HFFc6 (cell line): ENCODE measurements at places on chromosomes 11 and 22. TPM values are rescaled to one million over a fixed set of nuclear protein-coding genes. Genes with fewer than 3 reads are reported as not detected.

DNA sequence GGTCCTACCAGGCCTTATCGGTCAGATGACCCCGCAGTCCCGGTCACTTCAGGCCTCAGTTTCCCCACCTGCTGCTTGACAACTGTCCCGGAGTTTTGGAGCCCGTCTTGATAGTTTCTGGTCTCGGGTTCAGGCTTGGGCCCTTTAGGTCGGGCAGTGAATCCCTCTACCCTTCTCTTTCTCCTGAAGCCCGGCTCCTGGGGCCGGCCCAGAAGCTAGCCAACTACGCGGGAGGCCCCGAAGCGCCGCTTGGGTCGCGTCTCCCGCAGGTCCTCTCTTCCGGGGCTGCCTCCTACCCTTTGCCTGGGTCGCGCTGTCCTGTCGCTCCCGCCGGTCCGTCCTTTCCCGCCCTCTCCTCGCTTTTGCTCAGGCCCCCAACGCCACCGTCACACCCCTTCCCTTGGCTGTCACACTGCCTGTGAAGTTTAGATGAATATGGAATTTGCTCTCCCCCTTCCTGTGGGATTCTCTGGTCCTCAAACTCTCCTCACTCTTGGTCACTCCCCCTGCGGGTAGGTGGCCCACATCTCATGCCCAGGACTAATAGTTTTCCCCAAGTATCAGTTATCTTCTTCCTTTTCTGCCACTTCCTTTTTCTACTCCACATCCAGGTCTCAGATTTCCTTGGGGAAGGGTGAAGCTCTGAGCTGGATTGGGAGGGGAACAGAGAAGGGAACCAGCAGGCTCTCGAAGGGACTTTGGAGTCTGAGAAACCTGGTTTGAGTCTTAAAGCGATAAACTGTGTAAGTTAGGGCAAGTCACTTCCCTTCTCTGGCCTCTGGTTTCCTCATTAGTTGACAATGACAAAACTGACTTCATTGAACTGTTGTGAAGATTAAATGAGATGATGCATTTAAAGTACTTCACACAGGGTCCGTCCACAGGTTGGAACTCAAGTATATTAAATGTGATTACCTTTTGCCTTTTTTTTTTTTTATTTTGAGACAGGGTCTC lies 790 bp downstream of the RAB1B start:
- peak; percentile 50 for DNase-seq
- H3K27ac ChIP-seq: peak overlapping the region; percentile 95
- H3K4me1 ChIP-seq: peaks cover 25% of the 10 kb centered on the region
- H3K4me3 ChIP-seq: peak overlapping the region; percentile 96
- no peaks in the 10 kb centered on the region; the same call in none of the 2 replicates for H3K27me3 ChIP-seq
- peaks cover 28% of the 10 kb centered on the region for H3K36me3 ChIP-seq

- H3K27me3 ChIP-seq: peaks cover 28% of the 10 kb centered on the region
- no peak overlapping the region for H3K4me3 ChIP-seq
- no peak for DNase-seq
Measured at GRCh38 chr11:44747836-44748235, 21.1 kb downstream of the TSPAN18 start.

The DRG1 gene
- 64.8 to 67.4 TPM (median 64.8 TPM) in 3 replicates for total RNA-seq

DNA sequence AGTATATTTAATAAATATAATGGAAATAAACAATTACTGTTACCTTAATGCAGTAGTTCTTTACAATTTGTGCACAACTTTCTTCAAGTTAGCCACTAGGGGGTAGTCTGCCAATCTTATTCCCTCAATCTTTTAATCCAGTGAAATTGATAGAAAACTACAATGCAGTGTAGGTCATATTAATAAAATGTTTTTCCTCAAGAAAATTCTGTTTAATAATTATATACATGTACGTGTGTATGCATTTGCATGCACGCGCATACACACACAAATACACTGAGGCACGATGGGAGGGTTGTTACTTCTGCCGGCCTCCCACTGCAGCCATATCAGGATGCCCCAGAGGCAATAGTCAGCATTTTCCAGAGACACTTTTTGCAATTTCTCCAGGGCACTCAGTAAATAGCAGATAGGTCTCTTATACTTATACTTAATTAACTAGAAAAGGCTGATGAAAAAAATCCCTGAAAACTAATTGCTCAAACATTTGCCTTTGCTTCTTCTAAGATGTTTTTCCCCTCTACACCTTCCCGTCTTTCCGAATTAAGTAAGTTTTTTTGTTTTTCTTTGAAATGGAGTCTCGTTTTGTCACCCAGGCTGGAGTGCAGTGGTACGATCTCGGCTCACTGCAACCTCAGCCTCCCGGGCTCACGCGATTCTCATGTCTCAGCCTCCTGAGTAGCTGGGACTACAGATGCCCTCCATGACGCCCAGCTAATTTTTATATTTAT lies 3.1 kb downstream of the GAB2 start:
- DNase-seq: peak; percentile 19
- H3K4me1 ChIP-seq: peaks cover 36% of the 10 kb centered on the region
- no peak overlapping the region for H3K4me3 ChIP-seq
- H3K36me3 ChIP-seq: peaks cover 8% of the 10 kb centered on the region

The OR51B2 gene
- total RNA-seq: not detected in 3 replicates

DNA sequence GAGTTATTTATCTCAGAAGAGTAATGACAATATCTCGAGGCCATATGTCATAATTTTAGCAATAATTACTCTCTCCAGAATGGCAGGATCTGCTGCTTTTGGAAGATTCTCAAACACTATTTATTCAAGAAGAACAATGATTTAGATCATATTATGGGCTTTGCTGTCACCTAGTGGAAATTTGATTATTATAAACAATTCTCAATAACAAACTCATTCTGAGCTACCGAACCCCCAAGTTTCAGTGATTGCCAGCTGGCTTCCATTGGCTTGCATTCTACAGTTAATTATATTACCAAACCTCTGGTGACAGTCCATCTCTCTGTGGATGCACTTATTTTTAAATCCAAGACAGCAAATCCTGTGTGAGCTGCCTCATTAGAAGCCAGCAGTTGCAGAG lies 27.9 kb upstream of the SLC36A4 start:
- H3K36me3 ChIP-seq: no peaks in the 10 kb centered on the region
- peak; percentile 26 for DNase-seq
- H3K27me3 ChIP-seq: peaks cover 1% of the 10 kb centered on the region
- no peak overlapping the region for H3K4me3 ChIP-seq
- no peaks in the 10 kb centered on the region for H3K4me1 ChIP-seq

The GGTLC3 gene
- total RNA-seq: not detected in 3 replicates

DNA sequence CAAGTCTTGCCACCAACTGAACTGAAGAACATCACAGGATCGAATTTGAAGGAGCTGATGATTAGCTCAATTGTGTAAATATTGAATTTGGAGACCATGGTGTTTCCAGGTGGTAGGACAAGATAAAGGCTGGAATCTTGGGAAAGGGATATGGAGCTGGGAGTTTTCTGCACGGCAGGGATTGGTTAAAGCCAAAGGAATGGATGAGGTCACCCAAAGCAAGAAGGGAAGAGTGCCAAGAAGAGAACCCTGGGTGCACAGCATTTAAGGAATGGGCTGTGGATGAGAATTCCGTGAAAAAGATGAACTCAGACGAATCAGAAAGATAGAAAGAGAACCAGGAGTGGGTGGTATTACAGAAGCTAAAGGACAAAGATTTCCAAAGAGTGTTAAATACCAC lies 29.4 kb upstream of the RRAS2 start:
- no peak for DNase-seq
- no peaks in the 10 kb centered on the region; the same call in none of the 2 replicates for H3K27me3 ChIP-seq
- H3K27ac ChIP-seq: no peak overlapping the region; the same call in 1 of the 2 replicates
- no peaks in the 10 kb centered on the region for H3K36me3 ChIP-seq
- H3K4me1 ChIP-seq: peaks cover 35% of the 10 kb centered on the region

The CACNA1I gene
- total RNA-seq: not detected in 3 replicates

GRCh38 chr11:123838659-123839058 lies 32.5 kb upstream of the OR6M1 start:
- H3K4me1 ChIP-seq: no peaks in the 10 kb centered on the region
- H3K4me3 ChIP-seq: no peak overlapping the region
- no peaks in the 10 kb centered on the region; the same call in 1 of the 2 replicates for H3K27me3 ChIP-seq
- H3K27ac ChIP-seq: no peak overlapping the region
- DNase-seq: no peak

The CLTCL1 gene
- total RNA-seq: 6.3 to 8.6 TPM (median 8.0 TPM) in 3 replicates

GRCh38 chr11:61023086-61023965 lies 51.8 kb downstream of the CD6 start:
- DNase-seq: no peak
- H3K27ac ChIP-seq: no peak overlapping the region
- no peak overlapping the region for H3K4me3 ChIP-seq
- peaks cover 68% of the 10 kb centered on the region for H3K27me3 ChIP-seq
- no peaks in the 10 kb centered on the region for H3K36me3 ChIP-seq
- no peaks in the 10 kb centered on the region for H3K4me1 ChIP-seq
